ENCODE measurements at places on chromosomes 4 and X.

- no peak for DNase-seq
These were observed 213.5 kb downstream of the GUCY2F start for GRCh38 chrX:109268340-109268739.

GRCh38 chr4:102180046-102180445, 165.2 kb downstream of the SLC39A8 start:
- DNase-seq: no peak

DNA sequence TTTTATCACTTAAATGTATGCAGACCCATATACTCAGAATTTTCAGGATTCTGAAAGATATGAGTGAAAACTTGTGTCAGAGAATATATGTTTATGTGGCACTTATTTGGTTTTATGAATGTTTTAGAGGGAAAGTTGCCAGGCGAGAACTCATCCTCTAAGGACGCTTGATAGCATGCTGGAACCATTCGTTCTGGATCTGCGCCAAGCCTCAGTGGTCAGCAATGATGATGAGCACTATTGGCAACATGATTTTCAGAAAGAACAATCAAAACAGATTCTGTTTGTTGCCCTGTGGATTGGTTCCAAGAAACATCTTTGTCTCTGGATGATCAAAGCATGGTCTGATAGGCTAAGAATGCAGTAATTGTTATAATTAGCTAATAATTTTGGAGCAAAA, 32.1 kb upstream of the RAPGEF2 start:
- no peak for DNase-seq

GRCh38 chr4:71259280-71259679, 79.5 kb upstream of the SLC4A4 start:
- no peak for DNase-seq

DNA sequence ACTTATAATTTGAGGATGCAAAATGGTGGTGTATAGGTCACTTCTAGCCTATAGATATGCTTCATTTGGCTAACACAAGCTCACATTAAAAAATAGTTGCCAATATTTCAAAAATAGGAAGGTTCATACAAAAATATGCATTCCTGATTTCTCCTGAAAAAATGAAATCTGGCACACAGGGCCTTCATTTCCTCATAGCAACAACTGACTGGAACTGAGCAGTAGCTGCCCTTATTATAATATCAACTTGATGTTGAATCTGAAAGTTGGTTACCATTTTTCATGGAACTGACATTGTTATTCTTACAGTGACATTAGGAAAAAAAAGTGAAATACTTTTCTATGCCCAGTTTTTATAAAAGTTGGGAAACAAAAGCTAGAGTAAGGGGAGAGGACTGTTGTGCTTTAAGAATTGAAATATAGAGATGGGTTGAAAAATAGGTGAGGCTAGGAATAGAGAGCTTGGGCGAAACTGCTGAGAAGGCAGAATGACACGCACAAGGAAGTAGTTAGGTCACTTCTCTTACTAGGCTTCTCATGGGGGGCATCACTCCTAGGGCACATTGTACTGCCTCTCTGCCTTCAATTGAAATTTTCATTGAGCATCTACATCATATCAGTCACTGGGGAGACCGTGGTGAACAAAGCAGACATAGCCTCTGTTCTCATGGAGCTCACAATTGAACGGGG, 43.1 kb upstream of the C1GALT1C1 start:
- no peak for DNase-seq

- DNase-seq: no peak
These were observed 42.9 kb upstream of the INTS6L start for GRCh38 chrX:135477576-135477975.

DNA sequence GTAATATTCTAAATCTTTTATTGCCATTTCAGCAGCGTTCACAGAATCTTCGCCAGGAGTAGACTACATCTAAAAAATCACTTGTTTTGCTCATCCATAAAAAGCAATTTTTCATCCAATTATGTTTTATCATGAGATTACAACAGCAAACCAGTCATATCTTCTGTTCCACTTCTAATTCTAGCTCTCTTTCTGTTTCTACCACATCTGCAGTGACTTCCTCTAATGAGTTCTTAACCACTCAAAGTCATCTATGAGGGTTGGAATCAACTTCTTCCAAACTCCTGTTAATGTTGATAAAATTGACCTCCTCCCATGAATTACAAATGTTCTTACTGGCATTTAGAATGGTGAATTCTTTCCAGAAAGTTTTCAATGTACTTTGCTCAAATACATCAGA, 174.4 kb upstream of the BRWD3 start:
- no peak for DNase-seq

DNA sequence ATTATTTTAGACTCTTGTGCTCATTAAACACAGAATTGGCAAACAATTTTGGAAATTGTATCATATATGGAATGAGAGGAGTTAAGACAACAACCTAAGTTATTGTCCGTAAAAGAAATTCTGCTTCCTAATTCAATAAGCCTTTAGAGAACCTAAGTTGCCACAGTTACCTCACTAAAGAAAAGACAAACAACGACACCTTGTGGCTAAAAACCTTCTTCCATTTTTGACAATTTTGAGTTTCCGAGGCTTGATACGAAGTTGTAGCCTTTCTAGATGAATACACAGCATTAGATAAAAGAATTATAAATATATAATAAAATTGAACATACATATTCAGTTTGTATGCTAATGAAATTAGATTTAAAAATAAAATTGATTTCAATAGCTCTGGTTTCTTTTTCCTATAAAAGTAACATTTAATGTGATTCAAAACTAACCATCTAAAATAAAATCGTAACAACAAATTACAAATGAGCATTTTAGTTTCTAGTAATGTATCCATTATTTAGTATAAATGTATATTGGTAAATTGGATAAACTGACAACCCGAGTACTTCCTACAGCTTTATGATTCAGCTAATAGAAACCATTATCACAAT, 275.1 kb downstream of the GPM6A start:
- no peak for DNase-seq

- DNase-seq: no peak
These were observed 61.7 kb upstream of the HAND2 start for GRCh38 chr4:173591760-173592159.

DNA sequence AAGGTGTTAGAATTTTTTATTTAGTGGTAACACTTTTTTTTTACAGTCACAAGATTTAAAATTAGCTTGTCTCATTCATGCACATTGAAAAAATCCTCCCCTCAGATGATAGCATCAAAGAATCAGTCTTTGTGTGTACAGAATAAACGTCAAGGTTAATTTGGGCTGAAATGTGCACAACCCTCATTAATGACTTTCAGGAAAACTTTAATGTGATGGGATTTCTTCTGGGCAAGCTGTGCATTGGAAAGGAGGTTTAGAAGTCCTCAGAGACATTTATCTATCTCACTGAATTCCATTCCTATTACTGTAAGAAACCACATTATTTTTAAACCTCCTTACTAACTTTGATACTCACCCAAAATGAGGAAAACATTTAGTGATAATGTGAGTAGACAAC, 88.2 kb upstream of the TECRL start:
- no peak for DNase-seq

DNA sequence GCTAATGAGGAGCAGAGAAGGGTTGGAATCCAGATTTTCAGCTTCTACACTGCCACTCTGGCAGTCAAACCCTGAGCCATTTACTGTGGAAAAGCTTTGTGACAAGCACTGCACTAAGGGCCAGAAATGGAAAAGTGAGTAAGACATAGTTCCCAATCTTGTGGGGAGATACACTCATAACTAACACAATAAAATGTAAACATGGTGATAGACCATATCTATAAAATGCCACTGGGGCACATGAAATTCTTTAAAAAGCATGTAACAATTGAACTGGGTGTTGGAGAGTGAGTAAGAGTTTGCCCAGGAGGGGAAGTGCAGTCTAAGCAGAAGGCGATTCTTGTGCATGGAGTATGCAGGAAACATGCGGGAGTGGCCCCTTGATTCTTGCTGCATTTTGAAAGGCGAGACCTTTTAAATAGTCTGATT, 32.0 kb upstream of the ANXA5 start:
- DNase-seq: no peak

GRCh38 chr4:125314676-125315575, at the start of gene FAT4:
Gene FAT4, plus strand, starts transcription at chr4:125314955. Its CDS starts 1,457 bp downstream, at chr4:125316412.
- no peak for DNase-seq

- no peak for DNase-seq
These were observed 5.5 kb downstream of the MED14 start for GRCh38 chrX:40729598-40730584.

DNA sequence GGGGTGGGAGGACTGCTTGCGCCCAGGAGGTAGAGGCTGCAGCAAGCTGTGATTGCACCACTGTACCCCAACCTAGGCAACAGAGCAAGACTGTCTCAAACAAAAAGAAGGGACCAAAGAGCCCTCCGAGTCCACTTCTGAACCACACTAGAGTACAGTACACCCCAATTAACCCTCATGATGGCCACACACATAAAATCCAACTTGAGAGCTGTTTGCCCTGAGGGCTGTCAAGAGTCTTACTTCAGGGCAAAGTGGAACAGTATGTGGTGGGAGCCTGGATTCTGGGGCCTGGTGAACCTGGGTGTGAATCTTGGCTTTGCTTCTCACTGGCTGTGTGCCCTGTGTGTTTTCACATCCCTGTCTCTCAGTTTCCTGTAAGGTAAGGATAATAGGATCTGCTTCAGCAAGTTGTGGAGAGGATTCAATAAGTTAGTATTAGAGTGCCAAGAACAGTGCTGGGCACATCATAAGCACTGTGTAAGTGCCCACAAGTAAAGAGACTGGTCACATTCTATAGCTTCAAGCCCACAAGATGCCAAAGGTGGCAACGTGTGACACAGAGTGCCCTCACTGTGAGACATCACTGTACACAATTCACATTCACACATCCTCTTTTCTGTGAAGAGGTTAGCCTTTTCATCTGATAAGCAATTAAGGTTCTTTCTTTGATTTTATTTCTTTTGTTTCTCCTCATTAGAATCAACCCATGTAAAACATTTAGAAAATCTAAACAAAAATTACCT, 52.1 kb downstream of the LEF1 start:
- no peak for DNase-seq

GRCh38 chrX:35858906-35859305, 60.6 kb upstream of the CFAP47 start:
- no peak for DNase-seq

DNA sequence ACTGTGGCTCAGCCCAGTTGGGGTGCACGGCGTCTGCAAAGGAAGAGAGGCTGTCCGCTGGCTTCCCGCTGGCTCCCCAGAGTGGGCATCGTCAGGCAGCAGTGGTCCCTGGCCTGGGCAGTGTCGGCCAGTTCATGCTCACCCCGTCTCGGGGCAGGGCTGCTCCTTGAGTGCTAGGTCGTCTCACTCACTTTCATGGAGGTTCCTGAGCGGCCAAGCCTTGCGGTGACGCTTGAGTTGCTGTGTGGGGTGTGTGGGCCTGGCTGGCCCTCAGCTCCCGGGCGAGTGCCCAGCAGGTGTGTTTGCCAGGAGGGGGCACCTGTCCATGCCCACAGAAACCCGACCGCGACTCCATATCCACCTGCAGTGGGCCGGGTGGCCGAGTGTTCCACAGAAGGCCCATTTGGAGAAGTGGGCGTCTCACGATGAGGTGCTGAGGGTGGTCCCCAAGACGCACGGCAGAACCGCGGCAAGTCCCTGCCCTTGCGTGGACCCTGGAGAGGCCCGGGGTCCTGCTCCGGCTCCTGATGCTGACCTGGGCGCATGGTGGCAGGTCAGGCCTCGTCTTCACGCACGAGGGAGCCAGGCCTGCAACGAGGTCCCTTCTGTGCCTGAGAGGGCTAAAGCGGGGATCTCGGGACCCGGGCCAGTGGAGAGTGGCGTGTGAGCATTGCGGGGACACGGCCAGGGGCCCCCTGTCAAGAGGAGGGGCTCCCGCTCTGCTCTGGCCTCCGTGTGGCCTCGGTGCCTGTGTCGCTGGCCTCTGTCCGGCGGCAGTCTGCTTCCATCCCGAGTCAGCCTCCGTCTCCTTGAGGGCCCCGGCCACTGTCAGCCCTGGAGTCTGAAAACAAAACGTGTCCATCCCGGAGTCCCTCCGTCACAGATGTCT, 18.5 kb upstream of the UVSSA start:
- no peak for DNase-seq

DNA sequence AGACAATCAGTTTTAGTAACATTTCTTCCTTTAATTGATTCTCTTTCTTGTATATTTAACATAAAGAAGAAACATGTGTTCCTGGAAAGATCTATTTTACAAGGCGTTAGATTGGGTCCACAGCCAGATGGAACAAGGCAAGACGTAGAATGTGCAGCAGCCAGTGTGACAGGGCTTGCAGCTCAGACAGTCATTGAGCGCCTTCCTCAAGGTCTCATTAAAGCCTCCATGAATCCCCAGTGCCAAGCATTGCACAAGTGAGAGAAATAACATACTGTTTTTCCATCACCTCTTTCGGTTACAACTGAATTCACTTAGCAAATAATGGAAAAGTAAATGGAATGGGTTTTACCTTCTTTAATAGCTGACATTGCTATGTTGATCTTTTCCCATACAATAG, 292.5 kb downstream of the USP46 start:
- no peak for DNase-seq

GRCh38 chr4:15327311-15328298, 100.2 kb upstream of the C1QTNF7 start:
- no peak for DNase-seq

DNA sequence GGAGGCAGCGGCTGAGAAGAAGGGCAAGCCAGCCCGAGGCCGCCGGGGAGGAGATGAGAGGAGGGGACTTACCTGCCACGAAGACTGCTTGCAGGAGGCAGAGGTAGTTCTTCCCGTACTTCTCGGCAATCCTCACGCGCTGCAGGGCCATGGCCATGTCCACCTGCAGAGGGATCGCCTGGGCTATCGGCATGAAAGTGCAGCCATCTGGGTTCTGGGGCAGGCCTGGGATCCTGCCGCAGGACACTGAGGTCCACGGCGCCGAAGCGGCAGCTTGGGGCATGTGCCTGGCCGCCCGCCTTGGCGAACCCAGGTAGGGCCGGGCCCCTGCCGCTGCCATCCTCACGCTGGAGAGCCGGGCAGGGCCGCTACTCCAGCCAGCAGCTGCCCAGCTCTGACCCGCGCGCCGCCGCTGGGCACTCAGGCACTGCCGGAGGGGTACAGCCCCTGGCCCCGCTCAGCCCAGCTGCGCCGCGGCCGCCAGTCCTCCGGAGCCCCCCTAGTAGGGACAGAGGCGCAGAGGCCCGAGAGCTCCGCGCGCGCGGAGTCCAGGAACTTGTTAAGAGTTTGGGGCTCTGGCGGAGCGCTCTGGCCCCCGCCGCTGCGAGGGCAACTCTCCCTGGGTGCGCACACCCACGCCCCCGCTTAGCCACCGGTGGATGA, 16.0 kb downstream of the MCF2 start:
- no peak for DNase-seq

- no peak for DNase-seq
These were observed 1002.9 kb upstream of the IGFBP7 start for GRCh38 chr4:58113126-58113525.

DNA sequence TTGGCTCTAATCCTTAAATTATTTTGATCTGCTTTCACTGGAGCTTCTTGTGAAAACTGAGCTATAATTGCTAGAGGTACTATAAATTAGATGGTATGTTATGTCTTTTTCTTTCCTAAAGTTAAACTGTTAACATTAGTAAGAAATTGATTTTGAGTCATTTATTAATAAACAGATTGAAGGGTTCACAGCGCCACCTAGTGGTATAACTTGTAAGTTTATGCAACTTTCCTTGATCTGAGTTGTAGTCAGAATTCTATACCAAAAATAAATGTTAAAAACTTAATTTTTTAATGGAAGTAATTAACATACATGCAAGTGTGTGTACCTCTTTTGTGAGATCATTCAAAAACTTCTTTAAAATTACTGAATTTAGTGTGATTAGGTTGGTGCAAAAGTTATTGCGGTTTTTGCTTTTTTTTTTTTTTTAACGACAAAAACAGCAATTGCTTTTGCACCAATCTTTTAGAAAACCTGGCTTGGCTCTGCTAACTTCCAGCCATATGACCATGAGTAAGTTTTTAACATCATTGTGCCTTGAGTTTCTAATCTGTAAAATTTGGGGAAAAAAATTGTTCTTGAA, 151.5 kb downstream of the CENPC start:
- DNase-seq: no peak
